ENCODE measurements at places on chromosomes 4 and X.

- no peak for DNase-seq
Measured at GRCh38 chr4:8703401-8703696, 110.8 kb downstream of the CPZ start.

- DNase-seq: peak; percentile 78
Measured at GRCh38 chr4:71186566-71187403, 152.0 kb upstream of the SLC4A4 start.

- no peak for DNase-seq
Measured at GRCh38 chrX:24314019-24314635, at the start of gene SUPT20HL2. Gene SUPT20HL2 (minus strand): TSS chrX:24314069. CDS start chrX:24313315, 754 bp downstream.

GRCh38 chr4:181957088-181957487 lies 286.1 kb upstream of the TENM3 start:
- peak; percentile 41 for DNase-seq

DNA sequence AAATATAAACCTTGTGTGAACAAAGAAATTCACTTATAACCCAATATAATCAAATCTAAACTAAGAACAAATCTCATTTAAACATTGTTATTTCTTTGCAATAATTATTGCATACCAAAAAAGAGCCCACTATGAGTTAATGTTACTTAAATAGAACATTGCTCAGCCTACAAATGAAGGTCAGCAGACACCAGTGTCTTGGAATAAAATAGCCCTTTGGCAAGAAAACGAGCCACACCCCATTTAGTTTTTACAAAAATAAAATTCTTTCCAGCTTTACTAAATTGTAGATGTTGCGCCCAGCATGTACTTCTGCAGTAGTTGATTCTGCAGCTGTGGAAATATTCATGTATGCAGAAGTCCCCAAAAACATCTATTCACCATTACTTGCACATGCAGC lies 12.2 kb downstream of the PLS3 start:
- DNase-seq: no peak

GRCh38 chrX:150544222-150544787 lies 24.1 kb upstream of the MTM1 start:
- no peak for DNase-seq

DNA sequence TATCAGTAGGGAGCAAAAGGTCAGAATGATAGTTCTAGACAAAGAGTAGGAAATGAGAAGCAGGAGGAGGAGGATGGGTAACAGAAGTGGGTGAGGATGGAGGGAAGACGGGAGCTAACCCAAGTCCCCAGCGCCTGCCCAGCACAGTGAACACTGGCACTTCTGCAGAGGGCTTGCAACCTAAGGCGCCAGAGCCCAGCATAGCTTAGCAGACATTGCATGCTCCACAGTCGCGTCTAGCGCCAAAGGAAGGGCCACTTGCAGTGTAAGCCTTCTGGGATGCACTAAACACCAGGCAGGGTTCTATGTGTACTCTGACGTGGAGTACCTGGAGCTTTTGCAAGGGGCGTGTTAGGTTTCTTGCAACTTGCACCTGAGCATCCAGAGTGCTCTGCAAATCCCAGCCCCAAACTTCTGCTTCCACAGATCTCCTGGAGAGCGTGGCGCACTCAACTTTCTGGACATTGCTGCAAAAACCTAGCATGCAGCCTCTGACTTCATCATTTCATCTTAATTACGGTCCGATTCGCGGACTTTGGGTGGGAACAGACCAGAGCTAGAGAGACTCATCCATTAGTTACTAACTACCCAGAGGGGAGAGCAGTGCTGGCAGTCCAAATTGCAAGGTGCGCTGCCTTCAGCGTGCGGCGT lies 46.5 kb upstream of the NKAP start:
- no peak for DNase-seq

GRCh38 chrX:103878466-103879122 lies 46.5 kb upstream of the RAB9B start:
- no peak for DNase-seq

- no peak for DNase-seq
Measured at GRCh38 chr4:117817301-117817700, 217.0 kb upstream of the NDST3 start.

- peak; percentile 47 for DNase-seq
Measured at GRCh38 chr4:123676890-123677229, 280.3 kb downstream of the SPRY1 start.

- no peak for DNase-seq
Measured at GRCh38 chrX:65990702-65991101, 49.2 kb downstream of the VSIG4 start.

DNA sequence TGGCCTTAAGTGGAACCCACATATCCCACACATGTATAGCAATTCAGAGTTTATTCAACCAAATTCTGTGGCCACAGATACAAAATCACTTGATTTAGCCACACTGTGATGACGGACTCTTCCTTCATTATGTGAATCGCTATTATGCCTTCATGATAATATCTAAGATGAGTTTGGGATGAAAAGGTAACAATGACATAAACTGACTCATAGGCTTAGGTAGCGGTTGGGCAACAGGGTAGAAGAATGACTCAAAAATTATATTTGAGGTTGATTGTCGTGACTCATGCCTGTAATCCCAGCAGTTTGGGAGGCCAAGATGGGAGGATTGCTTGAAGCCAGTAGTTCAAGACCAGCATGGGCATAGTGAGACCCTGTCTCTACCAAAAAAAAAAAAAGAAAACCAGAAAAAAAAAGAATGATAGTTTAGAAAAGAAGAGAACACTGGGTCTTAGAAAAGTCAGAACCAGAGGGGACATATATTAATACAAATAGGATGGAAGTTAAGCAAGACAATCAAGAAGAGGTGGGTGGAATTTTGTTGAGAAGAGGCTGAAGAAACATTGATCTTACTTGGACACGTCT lies 70.4 kb upstream of the USP9X start:
- DNase-seq: no peak

DNA sequence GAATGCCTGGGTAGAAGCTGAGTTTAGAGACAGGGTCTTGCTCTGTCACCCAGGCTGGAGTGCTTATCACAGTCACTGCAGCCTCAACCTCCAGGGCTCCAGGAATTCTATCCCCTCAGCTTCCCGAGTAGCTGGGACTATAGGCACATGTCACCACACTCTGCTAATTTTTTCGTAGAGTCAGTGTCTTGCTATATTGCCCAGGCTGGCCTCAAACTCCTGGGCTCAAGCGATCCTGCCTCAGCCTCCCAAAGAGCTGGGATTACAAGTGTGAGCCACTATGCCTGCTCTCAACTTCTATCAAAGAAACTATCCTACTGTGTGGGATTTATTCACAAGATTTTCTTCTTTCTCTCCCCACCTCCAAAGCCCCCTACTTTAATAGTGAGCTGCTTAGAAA lies 15.7 kb downstream of the MAPK10 start:
- DNase-seq: no peak

GRCh38 chr4:12452291-12452690 lies 1023.6 kb upstream of the HS3ST1 start:
- DNase-seq: no peak

DNA sequence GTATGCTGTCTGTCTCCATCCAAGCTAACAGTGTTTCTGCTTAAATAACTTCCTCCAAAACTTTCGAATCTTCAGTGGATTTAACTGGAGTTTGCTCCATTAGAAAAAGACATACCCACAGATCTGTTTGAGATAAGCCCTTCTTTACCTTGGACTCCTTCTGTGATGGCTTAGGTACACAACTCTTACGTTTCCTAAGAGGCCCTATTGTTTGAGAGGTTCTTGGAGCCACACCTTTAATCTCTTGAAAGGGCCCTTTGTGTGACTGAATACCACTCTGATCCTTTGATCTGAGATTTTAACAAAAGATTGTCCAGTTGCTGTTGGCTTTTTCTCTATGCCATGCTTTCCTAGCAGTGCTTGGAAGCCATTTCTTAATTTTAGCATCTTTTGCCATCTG lies 92.5 kb downstream of the AKAP4 start:
- DNase-seq: no peak

DNA sequence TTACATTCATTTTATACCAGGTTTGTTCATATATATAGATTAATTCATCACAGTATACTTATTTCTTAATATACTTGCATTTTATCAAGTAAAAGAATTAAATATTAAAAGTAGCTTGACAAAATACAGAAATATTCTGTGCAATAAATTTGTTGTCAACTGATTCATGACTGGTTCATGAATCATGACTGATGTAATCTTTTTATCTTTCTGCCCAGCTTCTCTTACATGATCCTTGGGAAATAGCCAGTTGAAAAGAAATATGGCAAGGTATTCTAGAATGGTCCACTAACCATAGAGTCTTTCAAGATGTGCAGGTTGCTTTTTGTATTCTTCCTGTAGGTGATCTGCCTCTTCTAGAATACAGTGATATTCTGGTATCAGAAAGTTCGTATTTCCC lies 4.2 kb upstream of the CCNA2 start:
- no peak for DNase-seq

GRCh38 chr4:102447413-102447812 lies 53.7 kb upstream of the NFKB1 start:
- no peak for DNase-seq

- DNase-seq: no peak
Measured at GRCh38 chr4:64144994-64145393, 264.3 kb downstream of the TECRL start.

Data from left hindlimb (tissue), 1 donor.